Activated CD4-positive, alpha-beta T cell treated with anti-CD3 and anti-CD28 coated beads, Interleukin-2, amount 10 ng/mL, durations not matched to agents 24 days and 14 days (primary cell): ENCODE measurements at places on chromosomes 4 and X. TPM values are rescaled to one million over a fixed set of nuclear protein-coding genes. Genes with fewer than 3 reads are reported as not detected.
A peak's percentile ranks its signal among the peaks of the same experiment; 100 is the strongest.

The ENPP6 gene
- total RNA-seq: 0.61 and 1.2 TPM in 2 replicates

The LUZP4 gene
- not detected in 2 replicates for total RNA-seq

The RAB33A gene
- 20.6 and 21.0 TPM in 2 replicates for total RNA-seq

The FOXR2 gene
- total RNA-seq: not detected in 2 replicates

The KCNE5 gene
- total RNA-seq: 0.44 and 0.83 TPM in 2 replicates

- DNase-seq: no peak
Observed at GRCh38 chr4:143291314-143291713, 45.4 kb upstream of the GAB1 start.

DNA sequence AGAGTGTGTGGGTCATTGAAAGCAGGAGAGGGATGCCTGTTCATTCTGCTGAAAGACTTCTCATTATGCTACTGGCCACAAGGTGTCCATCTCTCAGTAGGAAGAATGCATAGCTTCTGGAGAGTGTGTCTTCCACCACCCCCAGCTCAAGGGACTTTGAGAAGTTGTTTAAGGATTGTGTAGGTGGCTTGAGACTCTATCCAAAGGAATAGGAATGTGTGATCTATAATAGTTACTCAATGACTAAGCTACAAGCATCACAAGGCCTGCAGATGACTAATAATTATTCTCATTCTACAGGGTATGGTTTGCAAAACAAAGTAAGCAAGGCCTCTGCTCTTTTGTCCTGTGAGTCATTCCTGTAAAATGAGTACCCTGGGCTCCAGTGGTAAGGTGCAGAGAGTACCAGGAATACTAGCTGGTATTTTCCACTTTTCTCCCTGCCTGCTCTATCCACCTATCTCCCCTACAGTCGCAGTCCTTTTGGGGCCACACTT lies 279.8 kb upstream of the BOD1L1 start:
- DNase-seq: no peak

DNA sequence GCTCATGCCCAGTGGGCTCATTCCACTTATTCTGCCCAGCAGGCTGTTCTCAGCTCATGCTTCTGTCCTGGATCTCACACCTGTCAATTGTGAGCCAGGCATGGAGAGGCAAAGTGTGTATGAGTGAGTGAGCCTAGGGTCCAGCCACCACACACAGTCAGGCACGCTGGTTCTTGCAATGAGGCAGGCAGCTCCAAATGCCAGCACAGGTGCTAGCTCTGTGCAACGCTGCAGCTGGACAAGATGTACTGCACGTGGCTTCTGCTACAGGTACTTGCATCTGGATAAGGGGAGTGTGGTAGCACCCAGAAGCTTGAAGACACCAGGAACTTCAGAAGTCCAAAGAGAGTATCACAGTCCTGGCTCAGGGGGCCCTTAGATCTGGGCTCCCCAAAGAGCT lies 1249.4 kb upstream of the IGFBP7 start:
- no peak for DNase-seq

GRCh38 chrX:10900585-10901289 lies 210.4 kb upstream of the HCCS start:
- DNase-seq: no peak

- DNase-seq: no peak
Observed at GRCh38 chrX:47976254-47977151, 27.3 kb downstream of the ZNF182 start.

GRCh38 chr4:144223149-144223548 lies 82.6 kb upstream of the GYPA start:
- DNase-seq: no peak

GRCh38 chrX:84339507-84340364 lies 151.7 kb upstream of the RPS6KA6 start:
- no peak for DNase-seq

GRCh38 chr4:157459785-157460184 lies 239.3 kb downstream of the GRIA2 start:
- no peak for DNase-seq

GRCh38 chr4:95290702-95291101 lies 258.1 kb downstream of the UNC5C start:
- DNase-seq: no peak

GRCh38 chrX:9983441-9983840 lies 16.3 kb downstream of the CLDN34 start:
- no peak for DNase-seq

GRCh38 chr4:168509786-168510185 lies 12.9 kb downstream of the PALLD start:
- DNase-seq: peak; percentile 88

GRCh38 chrX:9390121-9390520 lies 74.7 kb upstream of the TBL1X start:
- no peak for DNase-seq

- no peak for DNase-seq
Observed at GRCh38 chr4:86561256-86561655, 32.9 kb upstream of the PTPN13 start.
